ENCODE measurements at places on chromosomes 3 and 15.

GRCh38 chr3:140552898-140553297 lies 125.0 kb upstream of the TRIM42 start:
- no peak for DNase-seq

DNA sequence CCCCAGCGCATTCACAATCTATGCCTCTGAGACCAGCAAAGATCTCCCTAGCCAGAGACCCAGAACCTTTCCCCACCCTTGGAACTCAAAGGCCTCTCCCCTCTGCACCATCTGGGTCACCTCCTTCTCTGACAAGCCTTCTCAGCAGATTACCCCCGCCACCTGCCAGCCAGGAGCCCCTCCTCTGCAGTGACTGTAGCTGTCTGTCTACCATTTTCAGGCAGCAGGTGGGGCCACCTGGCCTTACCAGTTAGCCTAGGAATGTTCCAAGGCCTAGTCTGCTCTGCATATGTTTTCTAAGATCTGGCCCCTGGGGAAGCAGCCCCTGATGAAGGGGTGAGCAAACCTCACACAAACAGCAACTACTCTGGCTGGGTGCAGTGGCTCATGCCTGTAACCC lies 2.4 kb downstream of the MYLK start:
- no peak for DNase-seq

GRCh38 chr3:143311096-143311495 lies 191.5 kb downstream of the CHST2 start:
- no peak for DNase-seq

- DNase-seq: no peak
Measured at GRCh38 chr3:83302091-83302490, 1540.6 kb upstream of the GBE1 start.

- no peak for DNase-seq
Measured at GRCh38 chr15:61337541-61337940, 108.4 kb upstream of the RORA start.

GRCh38 chr3:136196064-136196400 lies at the start of gene MSL2:
TSS of gene MSL2 (minus strand) at chr3:136196335. CDS start at chr3:136195113, 1,222 bp downstream.
- no peak for DNase-seq

DNA sequence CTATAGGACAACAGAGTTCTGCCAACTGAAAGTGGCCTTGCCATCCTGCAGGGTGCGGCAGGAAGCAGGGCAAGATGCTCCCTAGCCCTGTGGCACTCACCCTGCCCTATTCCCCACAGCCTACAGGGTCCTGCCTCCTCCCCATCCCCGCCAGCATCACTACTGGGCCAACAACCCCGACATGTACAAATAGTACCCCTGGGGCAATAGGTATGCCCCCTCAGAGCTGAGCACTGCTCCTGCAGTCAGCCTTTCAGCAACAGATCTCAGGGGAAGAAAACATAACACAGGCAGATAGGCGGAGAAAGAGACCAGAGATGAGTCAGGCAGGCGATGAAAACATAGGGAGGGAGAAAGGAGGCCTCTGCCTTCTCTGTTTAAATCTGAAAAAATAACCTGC lies 74.7 kb downstream of the XXYLT1 start:
- peak; percentile 61 for DNase-seq

- no peak for DNase-seq
Measured at GRCh38 chr3:141184430-141184829, 47.2 kb upstream of the PXYLP1 start.

DNA sequence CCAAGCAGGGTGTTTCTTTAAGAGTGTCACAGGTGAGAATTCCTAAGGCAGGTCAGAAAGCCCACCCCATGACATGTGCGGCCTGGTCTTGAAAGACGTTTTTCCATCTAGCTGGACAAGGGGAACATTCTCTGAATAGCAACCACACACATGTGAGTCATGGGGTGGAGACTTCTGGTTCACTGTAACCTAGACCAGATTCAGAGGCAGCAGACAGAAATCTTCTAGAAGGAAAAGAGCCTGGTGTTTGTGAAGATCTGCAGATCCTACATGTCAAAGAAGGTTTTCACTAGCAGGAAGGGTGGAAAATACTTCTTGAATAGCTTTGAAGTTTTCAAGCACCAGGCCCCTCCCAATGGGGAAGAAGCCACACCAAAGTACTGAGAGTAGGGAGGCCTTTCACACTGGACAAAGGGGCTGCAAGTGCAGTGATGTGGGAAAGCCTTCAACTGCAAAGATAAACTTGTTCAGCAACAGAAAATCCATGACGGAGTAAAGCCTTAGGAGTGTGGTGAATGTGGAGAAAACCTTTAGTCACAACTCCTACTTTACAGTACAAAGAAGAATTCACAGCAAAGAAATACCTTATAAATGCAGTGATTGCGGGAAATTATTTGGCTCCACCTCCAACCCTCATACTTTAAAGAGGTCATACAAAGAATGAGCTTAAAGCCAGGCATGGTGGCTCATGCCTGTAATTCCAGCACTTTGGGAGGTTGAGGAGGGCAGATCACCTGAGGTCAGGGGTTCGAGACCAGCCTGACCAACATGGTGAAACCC lies 17.6 kb downstream of the ADAM10 start:
- peak; percentile 77 for DNase-seq

- DNase-seq: no peak
Measured at GRCh38 chr15:94135486-94136147, 95.7 kb upstream of the MCTP2 start.

DNA sequence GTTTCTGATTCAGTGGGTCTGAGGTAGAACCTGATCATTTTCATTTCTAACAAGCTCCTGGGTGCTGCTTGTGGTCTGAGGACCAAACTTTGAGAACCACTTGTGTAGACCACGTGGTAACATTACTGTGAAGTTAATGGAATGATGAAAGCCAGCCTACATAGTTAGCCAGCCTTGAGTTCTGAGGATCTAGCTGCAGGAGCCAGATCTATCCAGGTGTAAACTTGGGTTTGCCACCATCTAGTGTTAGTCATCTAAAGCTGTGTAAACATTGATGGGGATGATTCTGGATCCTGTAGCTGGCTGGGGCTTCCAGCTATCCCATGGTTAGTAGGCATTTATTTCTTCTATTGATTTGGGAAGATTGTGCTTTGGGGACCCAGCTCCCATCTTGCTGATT lies 170.0 kb downstream of the TMEM108 start:
- DNase-seq: no peak

- peak; percentile 14 for DNase-seq
Measured at GRCh38 chr3:114058646-114059045, 2.1 kb downstream of the QTRT2 start.

- DNase-seq: peak; percentile 14
Measured at GRCh38 chr3:14252321-14253021, 73.9 kb downstream of the LSM3 start.

DNA sequence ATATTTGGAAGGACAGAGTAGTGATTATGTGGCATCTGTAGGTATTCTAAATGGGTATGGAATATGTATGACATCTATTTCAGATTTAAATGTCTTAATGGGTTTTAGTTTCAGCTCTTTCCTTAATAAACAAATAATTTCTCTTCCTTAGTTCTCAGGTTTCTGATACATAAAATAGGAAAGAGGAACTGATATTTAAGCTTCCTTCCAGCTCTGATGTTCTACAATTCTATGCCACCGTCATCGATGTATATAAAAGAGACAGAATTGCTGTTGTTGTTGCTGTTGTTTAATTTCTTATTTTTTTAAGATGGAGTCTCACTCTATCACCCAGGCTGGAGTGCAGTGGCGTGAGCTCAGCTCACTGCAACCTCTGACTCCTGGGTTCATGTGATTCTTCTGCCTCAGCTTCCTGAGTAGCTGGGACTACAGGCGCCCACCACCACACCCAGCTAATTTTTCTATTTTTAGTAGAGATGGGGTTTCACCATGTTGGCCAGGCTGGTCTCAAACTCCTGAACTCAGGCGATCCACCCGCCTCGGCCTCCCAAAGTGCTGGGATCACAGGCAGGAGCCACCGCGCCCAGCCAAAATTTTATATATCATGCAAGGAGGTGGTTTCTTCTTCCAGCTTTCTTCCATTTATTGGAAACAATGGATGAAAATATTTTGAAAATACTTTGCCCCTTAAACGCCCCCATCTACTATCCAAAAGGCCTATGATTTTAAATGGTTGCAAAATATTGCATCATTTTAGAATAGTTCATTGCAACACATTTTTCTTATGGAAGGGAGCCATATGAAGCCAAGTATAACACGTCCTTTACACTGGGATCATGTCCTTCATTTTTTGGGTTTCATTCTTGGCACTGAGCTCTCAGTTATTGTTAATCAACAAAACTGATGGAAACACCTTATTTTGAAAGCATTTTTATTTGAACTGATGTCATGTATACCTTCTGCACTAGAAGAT lies 13.9 kb upstream of the C15orf61 start:
- DNase-seq: peak; percentile 9

- DNase-seq: no peak
Measured at GRCh38 chr15:57424628-57425405, 48.5 kb downstream of the CGNL1 start.

GRCh38 chr15:32717426-32718226 lies at the start of gene GREM1:
TSS of gene GREM1 (plus strand) at chr15:32718004. CDS start at chr15:32730691, 12,687 bp downstream.
- peak; percentile 70 for DNase-seq

- no peak for DNase-seq
Measured at GRCh38 chr3:64656544-64656943, 31.3 kb downstream of the ADAMTS9 start.

GRCh38 chr15:48560321-48561051 lies 85.0 kb downstream of the FBN1 start:
- DNase-seq: no peak

GRCh38 chr15:101018450-101018849 lies 99.3 kb downstream of the LRRK1 start:
- no peak for DNase-seq

GRCh38 chr3:107106316-107106715 lies 270.9 kb upstream of the CCDC54 start:
- DNase-seq: peak; percentile 53

- DNase-seq: no peak
Measured at GRCh38 chr3:48294611-48295263, 38.7 kb downstream of the SPINK8 start.

DNA sequence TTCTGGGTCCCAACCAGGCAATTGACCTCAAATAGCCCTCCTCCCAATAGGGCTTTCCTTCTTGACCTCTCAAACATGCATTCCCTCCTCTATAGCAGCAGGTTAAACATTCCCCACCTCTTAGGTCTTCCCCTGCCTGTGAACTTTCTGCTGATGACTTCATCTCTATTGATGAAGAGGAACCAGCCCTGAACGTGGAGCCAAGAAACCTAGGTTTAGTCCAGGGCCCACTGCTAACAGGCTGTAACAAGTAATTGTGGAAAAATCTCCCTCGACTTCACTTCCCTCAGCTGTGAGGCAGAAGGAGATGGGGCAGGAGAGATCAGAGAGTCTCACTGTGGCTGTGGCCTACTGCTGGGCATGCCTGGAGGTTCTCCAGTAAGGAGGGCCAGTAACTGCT lies 24.7 kb downstream of the ILDR1 start:
- no peak for DNase-seq

- no peak for DNase-seq
Measured at GRCh38 chr3:27479806-27480543, 4.2 kb downstream of the SLC4A7 start.

GRCh38 chr3:55409806-55410205 lies 77.3 kb downstream of the WNT5A start:
- DNase-seq: peak; percentile 55

GRCh38 chr3:48130321-48130904 lies 57.8 kb downstream of the CDC25A start:
- DNase-seq: peak; percentile 96

DNA sequence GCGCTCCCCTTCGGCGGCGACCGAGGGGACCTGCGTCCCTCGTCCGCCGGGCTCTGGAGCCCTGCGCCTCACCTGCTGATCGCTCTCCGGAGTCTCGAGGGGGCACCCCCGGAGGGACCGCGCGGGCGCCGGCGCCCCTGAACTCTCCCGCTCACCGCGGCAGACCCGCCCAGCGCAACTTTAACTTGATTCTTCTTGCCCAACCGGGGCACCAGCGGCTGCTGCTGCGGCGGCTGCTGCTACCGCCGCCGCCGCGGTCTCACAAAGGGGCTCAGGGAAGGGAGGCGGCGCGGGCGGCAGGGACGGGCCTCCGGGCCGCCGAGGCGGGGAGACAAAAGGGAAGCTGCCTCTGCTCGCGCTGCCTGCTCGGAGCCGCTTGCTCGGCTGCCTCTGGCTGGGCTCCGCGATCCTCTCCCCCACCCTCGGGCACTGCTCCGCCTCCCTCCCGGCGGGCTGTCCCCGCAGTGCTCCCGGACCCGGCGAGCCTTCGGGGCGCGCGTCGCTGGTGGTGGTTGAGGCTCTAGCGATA lies at the start of gene PPM1L:
Gene PPM1L, plus strand, starts transcription at position 456 of the 529 bp plus-strand sequence.
- DNase-seq: peak; percentile 12

- no peak for DNase-seq
Measured at GRCh38 chr3:18344306-18345014, 80.7 kb downstream of the SATB1 start.

DNA sequence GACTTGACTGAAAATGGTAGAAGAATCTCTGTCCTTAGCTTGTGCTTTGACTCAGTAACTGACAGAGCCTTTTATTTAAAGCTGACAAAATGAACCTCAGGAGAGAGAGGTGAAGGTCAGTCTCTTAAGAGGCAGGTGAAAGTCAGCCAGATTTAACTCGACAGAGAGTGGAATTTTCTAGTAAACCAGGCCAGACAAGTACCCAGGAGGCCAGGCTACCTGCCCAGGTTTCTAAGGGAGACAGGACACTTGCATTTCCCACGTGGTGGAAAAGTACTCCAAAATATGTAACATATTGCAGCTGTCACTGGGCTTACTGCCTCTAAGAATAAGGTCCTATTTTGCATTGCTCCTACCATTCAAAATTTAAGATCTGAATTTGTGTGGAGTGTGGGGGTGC lies 167.9 kb downstream of the FMN1 start:
- no peak for DNase-seq

DNA sequence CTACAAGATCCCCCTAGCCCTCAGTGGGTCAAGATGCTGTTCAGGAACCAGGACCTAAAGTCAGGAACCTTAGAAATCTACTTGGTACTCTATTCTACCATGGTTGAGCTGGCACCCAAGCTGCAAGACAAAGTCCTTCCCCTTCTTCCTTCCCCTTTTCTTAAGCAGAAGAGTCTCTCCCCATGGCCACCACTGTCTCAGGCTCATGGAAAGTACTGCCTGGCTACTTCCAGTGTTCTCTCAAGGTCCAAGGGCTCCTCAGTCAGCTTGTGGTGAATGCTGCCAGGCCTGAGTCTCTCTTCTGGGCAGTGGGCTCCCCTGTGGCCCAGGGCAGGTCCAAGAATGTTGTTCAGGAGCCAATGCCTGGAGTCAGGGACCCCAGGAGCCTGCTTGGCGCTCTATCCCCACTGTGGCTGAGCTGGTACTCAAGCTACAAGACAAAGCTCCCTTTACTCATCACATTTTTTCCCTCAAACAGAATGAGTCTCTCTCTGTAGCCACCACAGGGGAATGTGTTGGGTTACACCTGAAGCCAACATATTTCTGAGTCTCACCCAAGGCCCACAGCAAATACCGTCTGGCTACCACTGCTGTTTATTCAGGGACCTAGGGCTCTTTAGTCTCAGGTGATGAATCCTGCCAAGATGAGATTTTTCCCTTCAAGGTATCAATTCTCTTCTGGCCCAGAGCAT lies 18.1 kb upstream of the SLC27A2 start:
- no peak for DNase-seq

DNA sequence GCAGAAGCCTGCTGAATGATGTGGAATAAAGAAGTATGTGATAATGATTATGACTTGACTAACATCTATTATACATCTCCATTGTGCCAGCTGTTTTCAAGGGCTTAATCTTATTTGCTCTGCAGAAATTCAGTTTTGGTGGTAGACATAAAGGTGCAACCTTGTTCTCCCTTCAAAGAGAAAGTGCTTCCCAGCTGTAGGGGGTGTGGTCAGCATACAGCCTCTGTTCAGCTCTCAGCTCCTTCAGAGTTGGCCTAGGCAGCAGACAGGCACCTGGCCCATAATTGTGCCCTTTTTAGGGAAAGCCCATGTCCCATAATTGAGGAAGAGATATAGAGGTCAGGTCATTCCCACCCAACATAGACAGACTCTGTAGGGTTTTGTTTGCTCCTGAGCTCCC lies 104.3 kb upstream of the EOMES start:
- DNase-seq: no peak
